ENCODE measurements at places on chromosomes 5 and 9.

DNA sequence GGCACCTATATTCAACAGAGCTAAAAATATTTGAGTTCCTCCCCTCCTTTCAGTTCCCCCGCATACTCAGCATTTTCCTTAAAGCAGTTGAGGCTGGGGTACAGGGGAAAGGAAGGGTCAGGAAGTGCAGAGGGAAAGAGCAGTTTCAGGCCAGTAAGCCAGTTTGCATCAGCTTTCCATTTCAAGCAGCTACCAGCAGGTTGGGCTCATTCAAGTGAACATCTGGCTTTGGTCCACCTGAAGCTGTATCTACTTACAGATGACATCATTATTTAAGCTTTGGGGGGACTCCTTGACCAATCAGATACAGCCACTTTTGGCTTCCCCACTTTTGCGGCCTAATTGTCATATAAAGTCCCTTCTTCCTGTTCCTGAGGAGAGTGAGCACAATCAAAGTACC is 8.2 kb upstream of the ACO1 start:
- DNase-seq = no peak

DNA sequence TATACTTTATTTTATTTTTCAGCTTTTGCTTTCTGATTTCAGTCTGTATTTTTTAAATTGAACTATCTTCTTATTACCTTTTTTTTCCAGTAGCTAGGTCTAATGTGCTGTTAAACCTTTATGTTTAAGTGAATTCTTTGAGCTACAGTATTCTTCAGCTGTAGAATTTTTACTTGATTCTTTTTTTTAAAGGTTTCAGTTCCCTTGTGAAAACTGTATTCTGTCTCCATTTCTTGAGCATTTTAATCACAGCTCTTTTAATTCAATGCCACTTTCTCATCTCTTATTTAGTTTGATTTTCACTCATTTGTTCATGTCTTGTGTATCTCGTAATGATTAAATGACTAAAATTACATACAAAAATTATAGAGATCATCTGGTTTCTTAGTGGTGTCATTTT is 233.8 kb downstream of the MTRR start:
- DNase-seq = no peak

GRCh38 chr9:35060548-35061207 is 11.7 kb downstream of the VCP start:
- DNase-seq = no peak

DNA sequence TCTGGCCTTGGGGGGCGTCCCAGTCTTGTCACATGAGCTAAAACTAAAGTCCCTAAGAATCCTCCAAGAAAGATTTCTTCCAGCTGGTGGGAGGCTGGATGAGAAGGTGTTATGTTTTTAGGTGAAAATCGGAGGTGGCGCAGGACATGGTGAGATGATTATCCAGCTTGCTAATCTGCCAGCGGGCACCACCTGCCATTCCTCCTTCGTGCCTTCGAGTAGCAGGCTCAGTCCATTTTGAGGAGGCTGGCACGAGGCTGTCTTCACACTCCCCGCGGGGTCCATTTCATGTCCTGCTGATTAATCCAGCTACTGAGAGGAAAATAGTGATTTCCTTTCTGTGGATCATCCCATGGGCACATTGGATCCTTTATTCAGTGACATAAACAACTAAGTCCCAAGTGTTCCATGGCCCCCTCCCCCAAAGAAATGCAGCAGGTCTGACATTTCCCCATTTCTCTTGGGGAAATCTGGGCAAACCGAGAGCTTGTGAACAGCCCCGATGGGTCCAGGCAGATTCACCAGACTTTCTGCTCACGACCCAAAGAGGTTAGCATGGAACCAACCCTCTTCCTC is 38.2 kb upstream of the EXOC3 start:
- no peak for DNase-seq

- DNase-seq = no peak
These were observed 77.5 kb downstream of the PSD2 start for GRCh38 chr5:139872851-139873794.

- no peak for DNase-seq
These were observed 8.9 kb downstream of the PHF2 start for GRCh38 chr9:93585259-93585658.

- DNase-seq = no peak
These were observed 61.9 kb upstream of the ADAMTS19 start for GRCh38 chr5:129398026-129398678.

DNA sequence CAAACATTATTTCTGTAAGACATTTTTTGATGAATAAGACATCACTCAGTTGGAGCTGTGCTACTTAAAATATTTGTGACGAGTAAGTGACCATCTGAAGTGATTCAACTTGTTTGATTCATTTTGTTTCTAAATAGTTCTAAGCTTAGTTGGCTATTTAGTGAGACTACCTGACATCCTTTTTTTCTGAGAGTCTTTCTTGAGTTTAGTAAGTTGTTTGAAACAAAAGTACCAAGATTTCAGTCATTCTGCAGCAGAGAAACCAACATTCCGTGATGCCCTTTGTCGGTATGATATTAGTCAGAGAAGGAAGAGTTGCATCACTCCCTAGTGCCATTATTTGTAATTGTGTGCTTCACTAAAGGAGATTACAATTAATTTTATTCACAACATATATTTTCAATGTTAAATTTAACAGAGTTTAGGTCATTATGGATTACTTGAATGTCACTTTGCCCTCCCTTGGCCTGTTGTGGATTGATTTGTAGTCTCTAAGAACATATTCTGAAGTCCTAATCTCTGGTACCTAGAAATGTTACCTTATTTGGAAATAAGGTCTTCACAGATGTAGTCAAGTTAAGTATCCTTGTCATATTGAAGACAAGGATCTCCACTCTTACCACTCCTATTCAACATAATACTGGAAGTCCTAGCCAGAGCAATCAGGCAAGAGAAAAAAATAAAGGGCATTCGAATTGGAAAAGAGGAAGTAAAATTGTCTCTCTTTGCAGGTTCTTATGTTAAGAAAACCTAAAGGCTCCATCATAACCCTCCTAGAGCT is 212.2 kb downstream of the PCSK1 start:
- DNase-seq = no peak

DNA sequence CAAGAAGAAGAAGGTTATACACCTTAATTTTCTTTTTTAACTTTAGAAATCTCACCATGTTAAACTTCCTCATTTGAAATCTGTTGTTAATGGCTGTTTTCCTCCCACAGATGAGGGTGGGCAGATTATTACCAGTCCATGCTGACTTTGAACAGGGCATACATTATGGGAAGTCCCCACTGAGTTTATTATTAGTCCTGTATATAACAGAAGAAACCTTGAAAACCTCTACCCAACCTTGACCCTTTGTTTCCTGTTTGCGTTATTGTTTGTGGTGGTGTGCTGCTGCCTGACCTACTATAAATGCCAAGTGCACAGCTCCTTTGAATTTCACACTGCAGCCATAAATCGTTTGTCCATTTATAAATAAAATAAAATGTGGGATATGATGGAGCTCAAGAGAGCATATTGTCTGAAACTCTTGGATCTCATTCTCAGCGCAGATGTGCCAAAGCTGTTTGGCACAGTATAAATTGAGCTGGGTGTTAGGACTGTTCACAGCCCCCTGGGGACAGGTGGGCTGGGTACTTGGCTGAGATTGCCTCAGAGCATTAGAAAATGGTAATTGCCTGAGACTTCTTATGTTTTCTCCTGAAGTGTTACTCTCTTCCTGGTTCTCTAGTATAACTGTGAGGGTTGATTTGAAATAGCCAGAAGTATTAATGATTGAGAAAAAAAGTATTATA is 139.6 kb downstream of the SPATA31D1 start:
- peak; percentile 20 for DNase-seq

GRCh38 chr5:171388816-171389168 is 1.1 kb downstream of the NPM1 start:
- no peak for DNase-seq

DNA sequence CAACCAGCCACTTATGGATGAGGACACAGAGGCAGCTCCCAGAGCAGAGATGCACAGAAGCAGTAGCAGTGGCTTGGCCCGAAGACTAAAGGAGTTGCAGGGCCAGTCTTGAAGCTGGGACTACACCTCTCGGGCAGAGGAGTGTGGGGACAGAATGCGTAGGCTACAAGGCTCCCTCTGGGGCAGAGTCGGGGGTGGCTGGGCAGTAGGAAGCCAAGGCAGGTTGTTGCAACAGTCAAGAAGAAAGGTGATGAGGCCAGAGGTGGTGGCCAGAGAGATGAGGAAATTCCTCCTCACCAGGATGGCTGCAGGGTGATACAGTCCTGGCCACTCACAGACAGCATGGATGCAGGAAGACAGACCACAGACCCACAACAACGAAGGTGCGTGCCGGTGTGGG is 4.9 kb upstream of the N4BP3 start:
- DNase-seq = no peak

Data from DMS 273 treated with DMSO at 0.1 percent for 48 hours (cell line).